ENCODE measurements at places on chromosomes 1 and 21. TPM values are rescaled to one million over a fixed set of nuclear protein-coding genes. Genes with fewer than 3 reads are reported as not detected.
A peak's percentile ranks its signal among the peaks of the same experiment; 100 is the strongest.

Gene ALX3
- total RNA-seq, result not detected

Gene RXRG
- 53.0 TPM for total RNA-seq

Gene ELAPOR1
- 0.27 TPM for total RNA-seq

Gene ELOA
- total RNA-seq, result 25.6 TPM

Gene HMCN1
- 11.6 TPM for total RNA-seq

- peak; percentile 13 for DNase-seq
Observed at GRCh38 chr1:220748936-220749335, 814 bp downstream of the MTARC2 start.

DNA sequence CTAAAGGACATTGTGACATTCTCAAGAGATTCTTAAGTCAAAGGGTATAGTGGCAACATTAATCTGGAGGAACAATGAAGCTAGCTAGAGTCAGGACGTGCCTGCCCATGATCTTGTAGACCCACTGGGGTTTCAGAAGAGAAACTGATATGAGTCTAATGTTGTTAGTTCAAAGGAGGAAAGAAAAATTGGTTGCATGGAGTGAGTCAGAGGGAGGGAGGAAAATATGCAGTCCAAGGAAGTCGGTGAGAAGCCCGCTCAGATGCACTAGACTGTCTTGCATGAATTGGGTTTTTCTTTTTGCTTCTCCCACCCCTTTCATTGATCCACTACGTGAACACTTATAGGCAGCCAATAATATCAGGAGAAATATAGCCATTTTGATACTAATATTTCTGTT is 53.8 kb upstream of the SYT14 start:
- DNase-seq, result no peak

GRCh38 chr1:3159121-3159520 is 90.1 kb downstream of the PRDM16 start:
- no peak for DNase-seq

DNA sequence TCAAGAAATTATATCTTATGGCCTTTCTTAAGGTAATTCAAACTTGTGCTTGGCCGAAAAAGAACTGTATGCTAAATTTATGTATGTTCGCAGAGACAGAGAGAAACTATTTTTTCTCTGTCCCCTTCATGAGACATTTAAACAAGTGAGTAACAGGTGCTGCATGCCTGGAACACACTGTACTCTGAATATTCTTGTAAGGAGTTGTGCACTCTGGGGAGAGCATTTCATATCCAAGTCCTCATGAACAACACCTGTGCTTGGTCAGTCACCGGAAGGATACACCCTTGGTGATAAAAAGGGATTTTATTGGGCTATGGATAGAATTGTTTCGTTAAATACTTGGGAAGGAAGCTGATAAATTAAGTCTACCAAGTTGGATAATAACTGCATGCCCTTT is 220.8 kb upstream of the NRIP1 start:
- peak; percentile 71 for DNase-seq

GRCh38 chr1:226325178-226325577 is 16.2 kb upstream of the LIN9 start:
- DNase-seq, result no peak

DNA sequence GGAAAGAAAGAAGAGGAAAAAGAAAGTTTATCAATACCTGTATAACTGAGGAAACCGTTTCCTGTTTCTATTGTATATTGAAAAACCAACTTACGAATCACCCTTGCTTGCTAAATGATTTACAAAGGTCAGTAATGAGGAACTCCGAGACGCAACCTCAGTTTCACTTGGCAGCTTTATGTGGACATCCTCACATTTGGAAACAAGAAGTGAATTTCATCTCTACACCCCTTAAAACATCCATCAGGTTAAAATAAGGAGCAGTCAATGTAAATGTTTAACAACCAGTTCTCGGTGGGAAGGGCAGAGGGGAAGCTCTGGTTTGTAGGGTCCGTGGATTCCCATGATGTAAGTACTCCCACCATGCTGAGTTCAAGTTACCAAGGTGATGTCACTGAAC is 481.7 kb upstream of the RUNX1 start:
- DNase-seq, result peak; percentile 35

- peak; percentile 91 for DNase-seq
Observed at GRCh38 chr1:219296430-219297355, 123.0 kb downstream of the LYPLAL1 start.
